ENCODE measurements at places on chromosomes 5 and 9.

DNA sequence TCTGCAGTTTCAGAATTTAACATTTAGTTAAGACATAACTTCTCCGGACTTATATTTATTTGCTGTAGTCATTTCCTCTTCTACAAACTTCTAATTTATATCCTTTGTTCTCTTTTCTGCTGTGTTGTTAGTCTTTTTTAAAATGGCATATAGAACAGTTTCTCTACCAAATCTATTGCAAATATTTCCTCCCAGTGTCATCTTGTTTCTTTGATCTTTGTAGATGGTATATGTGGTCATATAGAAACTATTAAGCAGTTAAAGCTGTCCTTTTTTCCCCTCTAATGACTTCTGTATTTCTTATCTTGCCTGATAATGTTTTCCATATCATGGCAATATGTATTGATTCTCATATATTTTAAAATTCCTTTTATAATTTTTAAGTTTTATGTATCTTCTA is 264.5 kb downstream of the MCTP1 start:
- DNase-seq: no peak

- no peak for DNase-seq
These were observed 8.0 kb upstream of the INIP start for GRCh38 chr9:112725961-112726360.

DNA sequence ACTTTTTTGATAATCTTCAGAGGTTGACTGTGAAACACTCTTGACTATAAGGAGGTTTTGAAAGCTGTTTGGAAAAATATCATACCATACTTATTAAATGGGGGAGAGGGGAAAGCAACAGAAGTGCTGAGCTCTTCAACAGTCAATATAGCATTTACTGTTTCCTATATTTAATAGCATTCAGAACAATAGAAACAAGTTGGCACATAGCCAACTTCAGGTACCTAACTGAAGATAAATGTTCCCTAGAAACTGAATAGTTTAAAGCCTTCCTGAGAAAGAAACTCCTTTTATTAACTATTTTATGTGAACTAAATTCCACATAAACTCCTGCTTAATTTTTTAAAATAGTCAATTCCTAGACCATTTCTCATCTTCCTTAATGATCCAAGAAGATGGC is 26.3 kb downstream of the SLC31A1 start:
- no peak for DNase-seq

DNA sequence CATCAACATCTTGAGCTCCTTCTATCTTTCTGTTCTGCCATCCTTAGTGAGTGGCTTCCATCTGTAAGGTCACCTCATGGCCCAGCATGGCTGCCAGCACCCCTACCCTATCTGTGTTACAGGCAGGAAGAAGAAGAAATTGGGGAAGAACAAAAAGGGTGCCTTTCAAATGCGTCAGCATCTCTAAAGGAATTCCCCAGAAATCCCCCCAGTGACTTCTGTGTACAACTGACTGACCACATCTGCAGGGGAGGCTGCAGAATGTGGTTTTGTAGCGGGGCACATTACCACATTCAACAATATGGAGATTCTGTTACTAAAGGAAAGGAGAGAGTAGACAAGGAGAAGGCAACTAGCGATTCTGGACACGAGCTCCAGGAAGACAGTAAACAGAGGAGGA is 40.1 kb downstream of the ALG2 start:
- DNase-seq: peak; percentile 14

DNA sequence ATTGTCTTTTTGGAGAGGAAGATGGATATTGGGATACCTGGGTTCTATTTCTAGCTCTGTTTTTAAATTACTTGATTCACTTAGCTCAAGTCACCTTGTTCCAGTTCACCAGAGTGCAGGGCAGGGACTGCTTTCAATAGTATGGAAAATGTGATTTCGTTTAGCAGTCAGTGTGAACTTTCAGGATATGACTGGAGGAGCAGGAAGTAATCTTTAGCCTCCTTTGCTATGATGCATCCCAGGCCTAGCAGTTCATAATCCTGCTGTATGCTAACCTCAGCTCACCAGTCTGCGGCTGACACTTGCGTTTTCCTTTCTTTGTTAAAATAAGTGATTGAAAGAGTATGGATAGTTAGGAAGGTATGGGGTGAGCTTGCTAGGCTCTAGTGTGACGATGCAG is 169.7 kb downstream of the ARHGAP26 start:
- no peak for DNase-seq
